ENCODE measurements at places on chromosomes 16 and 17.

- DNase-seq, result no peak
Measured at GRCh38 chr16:78677181-78677731, 577.8 kb downstream of the WWOX start.

DNA sequence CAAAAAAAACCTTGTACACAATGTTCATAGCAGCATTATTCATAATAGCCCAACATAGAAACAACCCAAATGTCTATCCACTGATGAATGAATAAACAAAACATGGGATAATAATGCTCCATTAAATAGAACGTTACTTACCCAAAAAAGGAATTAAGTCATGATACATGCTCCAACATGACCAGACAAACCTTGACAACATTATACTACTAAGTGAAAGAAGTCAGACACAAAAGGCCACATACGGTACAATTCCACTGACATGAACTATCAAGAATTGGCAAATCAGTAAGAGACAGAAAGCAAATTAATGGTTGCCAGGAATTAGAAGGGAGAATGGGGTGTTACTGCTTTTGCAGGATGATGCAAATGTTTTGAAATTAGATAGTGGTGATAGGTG, 193.8 kb upstream of the SHISA6 start:
- DNase-seq, result no peak

GRCh38 chr16:23088018-23088417, 61.2 kb downstream of the USP31 start:
- DNase-seq, result no peak

GRCh38 chr17:12053552-12053951, 32.9 kb downstream of the MAP2K4 start:
- no peak for DNase-seq

- no peak for DNase-seq
Measured at GRCh38 chr17:58947824-58948223, 158.9 kb downstream of the TRIM37 start.

DNA sequence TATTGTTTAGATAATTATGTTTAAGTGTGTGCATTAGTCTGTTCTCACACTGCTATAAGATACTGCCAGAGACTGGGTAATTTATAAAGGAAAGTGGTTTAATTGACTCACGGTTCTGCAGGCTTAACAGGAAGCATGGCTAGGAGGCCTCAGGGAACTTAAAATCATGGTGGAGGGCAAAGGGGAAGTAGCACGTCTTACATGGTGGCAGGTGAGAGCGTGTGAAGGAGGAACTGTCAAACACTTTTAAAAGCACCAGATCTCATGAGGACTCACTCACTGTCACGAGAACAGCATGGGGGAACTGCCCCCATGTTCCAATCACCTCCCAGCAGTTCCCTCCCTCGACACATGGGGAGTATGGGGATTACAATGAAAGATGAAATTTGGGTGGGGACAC, 203.5 kb upstream of the GOT2 start:
- no peak for DNase-seq

DNA sequence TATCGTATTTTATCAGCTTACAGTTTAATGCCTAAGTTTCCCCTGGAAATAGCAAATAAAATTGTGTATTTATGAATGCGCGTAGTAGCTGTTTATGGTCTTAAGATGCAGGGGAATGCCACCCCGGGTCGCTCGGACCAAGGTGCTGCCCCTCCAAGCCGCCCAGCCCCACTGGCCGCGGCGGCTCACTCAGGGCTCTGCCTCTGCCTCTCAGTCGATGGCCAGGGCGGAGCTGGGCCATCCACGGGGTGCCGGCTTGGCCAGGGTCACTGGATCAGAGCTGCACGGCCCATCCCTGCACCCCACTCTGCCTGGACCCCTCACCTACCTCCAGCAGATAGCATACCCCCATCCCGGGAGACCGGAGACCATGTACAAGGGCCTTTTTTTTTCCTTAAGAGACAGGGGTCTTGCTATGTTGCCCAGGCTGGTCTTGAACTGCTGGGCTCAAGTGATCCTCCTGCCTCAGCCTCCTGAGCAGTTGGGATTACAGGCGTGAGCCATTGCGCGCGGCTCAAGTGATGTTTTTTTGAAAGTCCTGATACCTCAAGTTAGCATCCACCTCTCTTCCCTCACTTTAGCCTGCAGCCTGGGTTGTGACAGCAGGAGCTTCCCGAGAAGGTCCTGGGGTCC, 11.0 kb downstream of the PRSS27 start:
- DNase-seq, result no peak

- DNase-seq, result no peak
Measured at GRCh38 chr16:68360547-68360946, 49.7 kb downstream of the PRMT7 start.

DNA sequence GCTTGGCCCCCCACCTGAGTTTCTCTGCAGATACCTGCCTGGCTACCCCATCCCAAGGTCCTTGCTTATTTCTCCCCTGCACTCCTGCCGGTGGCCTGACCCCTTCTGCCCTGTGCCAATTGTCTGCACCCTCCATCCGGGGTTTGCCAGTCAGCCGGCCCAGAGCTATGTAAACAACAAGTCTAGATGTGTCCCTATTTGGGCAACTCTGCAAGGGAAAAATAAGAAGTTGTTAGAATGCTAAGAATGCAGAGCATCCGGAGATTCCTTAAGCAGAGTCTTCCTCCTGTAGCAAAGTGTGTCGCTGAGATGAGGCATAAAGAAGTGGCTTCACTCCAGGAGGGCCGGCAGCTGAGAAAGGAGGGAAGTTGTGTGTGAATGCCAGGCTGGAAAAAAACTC, 46.6 kb downstream of the RGS9 start:
- DNase-seq, result no peak

- no peak for DNase-seq
Measured at GRCh38 chr16:69448470-69449193, 24.2 kb downstream of the CYB5B start.

- no peak for DNase-seq
Measured at GRCh38 chr16:29156511-29156910, 171.7 kb downstream of the LAT start.

- no peak for DNase-seq
Measured at GRCh38 chr16:66093191-66093590, 273.3 kb upstream of the CDH5 start.

All from CD4-positive, alpha-beta T cell treated with Interleukin-12 subunit alpha and Interleukin-12 subunit beta, for 1 hour (primary cell).